ENCODE measurements at places on chromosomes 2 and 18.
A peak's percentile ranks its signal among the peaks of the same experiment; 100 is the strongest.

- no peak for DNase-seq
Observed at GRCh38 chr2:62339837-62340236, 143.9 kb downstream of the B3GNT2 start.

DNA sequence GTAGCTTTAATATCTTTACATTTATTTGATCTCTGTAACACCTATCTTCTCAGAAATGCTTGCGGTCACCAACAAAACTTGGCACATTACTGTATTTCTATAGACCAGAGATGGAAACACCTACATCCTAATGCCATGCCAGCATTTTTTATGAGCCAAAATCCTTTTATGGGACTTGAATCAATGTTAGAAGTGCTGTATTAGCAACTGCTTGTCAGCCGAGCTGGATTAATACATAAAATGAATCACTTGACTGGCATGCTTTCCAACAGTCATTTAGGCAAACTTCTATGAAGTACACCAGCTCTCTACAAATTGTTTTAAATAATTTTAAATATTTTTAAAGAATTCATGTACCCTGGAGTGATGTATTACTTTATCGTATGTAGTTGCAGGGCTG is 272.9 kb upstream of the NRP2 start:
- peak; percentile 24 for DNase-seq

DNA sequence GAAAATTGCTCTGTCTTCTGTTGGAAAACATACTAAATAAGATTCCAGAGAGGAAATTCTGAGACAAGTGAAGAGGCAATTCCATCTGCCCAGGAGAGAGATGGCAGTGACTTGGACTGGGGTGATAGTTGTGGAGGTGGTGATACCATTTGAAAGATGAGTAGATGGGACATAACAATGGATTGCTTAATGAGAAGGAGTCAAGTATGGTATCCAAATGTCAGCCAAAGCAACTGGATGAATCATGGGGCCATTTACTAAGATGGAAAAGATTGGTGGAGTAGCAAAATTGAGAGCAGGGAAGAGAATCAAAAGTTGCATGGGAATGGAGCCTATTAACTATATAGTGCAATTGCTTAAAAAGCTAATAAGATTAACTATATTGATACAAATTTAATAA is 222.1 kb downstream of the ETAA1 start:
- DNase-seq = no peak

DNA sequence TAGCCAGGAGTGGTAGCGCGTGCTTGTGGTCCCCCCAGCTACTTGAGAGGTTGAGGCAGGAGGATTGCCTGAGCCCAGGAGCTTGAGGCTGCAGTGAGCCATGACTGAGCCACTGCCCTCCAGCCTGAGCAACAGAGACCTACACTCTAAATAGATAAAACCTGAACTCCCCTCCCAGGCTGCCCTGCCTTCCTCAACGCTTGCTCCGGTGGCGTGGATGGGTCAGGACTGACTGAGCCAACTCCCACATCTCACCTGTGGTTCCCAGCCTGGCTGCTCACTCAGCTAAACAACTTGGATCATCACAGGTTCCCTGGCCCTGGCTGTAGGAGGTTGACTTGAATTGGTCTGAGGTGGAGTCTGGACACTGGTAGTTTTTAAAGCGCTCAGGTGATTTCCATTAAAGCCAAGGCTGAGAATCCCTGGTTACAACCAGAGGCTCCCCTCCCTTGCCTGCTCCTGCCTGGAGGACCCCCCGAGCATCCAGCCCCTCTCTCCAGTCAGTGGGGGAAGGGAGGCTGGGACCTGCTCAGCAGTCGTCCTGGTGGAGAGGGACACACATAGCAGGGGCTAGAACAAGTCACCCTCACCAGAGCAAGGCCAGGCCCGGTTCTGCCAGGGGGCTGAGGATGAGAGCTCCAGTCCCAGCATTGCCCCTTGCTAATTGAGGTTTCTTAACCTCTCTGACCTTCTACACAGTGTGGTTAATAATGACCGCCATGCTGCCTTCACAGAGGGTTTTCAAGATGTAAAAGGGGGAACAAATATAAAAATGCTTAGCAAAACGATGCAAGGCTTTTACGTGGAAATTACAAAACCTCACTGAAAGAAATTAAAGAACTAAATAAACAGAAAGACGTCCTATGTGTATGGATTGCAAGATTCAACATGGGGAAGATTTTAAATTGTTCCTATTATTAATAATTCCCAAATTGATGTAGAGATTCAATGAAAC is 46.9 kb upstream of the TAF1B start:
- no peak for DNase-seq

GRCh38 chr2:168159754-168160585 is 87.4 kb downstream of the STK39 start:
- no peak for DNase-seq

GRCh38 chr2:240078631-240079030 is 25.3 kb upstream of the OR6B3 start:
- DNase-seq = no peak

DNA sequence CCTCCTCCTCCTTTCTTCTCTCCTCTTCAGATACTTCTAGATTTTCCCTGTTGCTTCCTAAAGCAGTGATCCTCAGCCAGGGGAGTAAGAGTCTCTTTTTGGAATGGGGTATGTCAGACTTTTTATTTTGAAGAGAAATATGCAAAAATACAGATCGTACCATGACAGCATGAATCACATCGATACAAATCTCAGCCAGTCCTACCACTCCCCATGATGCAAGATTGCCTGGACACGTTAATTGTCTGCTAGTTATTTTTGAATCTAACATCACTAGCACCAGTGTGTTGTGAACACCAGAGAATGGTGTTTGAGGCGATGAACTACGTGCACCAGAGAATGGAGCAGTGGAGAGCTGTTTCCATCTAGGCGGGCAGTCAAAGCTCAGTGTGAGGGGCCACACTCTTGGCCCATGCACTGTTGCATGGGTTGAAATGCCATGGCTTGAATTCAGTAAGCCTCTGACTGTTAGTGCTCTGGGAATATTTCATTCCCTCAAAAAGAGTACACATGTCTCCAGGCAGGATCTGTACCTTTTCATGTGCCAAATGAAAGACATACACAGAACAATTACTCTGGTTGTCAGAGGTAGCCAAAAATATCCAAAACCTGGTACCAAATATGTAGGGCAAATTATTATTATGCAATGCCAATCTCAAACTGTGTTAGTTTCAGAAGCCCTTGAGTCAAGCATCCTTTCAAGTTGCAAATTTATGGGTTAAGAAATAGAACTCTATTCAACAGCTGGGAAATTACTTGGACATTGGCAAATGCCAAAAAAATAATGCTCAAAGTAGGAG is 46.3 kb upstream of the RALBP1 start:
- DNase-seq = no peak
